ENCODE measurements at places on chromosomes 4 and X. TPM values are rescaled to one million over a fixed set of nuclear protein-coding genes. Genes with fewer than 3 reads are reported as not detected.
A peak's percentile ranks its signal among the peaks of the same experiment; 100 is the strongest.

- H3K4me1 ChIP-seq: peaks cover 4% of the 10 kb centered on the region
These were observed at the start of gene GALNTL6 for GRCh38 chr4:171812665-171813525. Gene GALNTL6 (plus strand): TSS chr4:171813404.

- no peak overlapping the region for H3K4me3 ChIP-seq
- no peaks in the 10 kb centered on the region for H3K36me3 ChIP-seq
- H3K27ac ChIP-seq: no peak overlapping the region
- H3K27me3 ChIP-seq: no peaks in the 10 kb centered on the region
- no peak for DNase-seq
These were observed 9.6 kb upstream of the PGRMC1 start for GRCh38 chrX:119226446-119226845.

DNA sequence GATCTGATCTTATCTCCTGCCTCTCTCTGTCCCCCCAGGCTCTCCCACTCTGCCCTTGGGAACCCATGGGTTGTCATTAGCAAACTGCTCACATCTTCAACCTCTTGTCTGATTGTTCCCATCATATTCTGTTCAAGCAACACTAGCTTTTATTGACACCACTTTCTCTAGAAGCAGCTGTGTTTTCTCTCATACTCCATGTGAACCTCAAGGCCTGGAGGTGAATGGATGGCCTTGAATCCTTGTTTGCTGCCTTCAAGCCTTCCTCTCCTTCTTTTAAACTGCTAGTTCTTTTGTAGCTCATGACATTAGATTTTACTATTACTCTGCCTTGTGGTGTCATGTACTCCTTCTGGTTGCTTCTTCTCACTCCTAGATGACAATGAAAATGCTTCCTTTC lies 149.5 kb upstream of the WDFY3 start:
- H3K27me3 ChIP-seq: no peaks in the 10 kb centered on the region
- H3K4me3 ChIP-seq: no peak overlapping the region
- H3K4me1 ChIP-seq: no peaks in the 10 kb centered on the region
- H3K36me3 ChIP-seq: no peaks in the 10 kb centered on the region
- no peak for DNase-seq

GRCh38 chr4:6497796-6498195 lies 25.4 kb upstream of the PPP2R2C start:
- H3K4me3 ChIP-seq: no peak overlapping the region
- H3K27me3 ChIP-seq: no peaks in the 10 kb centered on the region
- no peaks in the 10 kb centered on the region for H3K4me1 ChIP-seq
- no peak for DNase-seq

DNA sequence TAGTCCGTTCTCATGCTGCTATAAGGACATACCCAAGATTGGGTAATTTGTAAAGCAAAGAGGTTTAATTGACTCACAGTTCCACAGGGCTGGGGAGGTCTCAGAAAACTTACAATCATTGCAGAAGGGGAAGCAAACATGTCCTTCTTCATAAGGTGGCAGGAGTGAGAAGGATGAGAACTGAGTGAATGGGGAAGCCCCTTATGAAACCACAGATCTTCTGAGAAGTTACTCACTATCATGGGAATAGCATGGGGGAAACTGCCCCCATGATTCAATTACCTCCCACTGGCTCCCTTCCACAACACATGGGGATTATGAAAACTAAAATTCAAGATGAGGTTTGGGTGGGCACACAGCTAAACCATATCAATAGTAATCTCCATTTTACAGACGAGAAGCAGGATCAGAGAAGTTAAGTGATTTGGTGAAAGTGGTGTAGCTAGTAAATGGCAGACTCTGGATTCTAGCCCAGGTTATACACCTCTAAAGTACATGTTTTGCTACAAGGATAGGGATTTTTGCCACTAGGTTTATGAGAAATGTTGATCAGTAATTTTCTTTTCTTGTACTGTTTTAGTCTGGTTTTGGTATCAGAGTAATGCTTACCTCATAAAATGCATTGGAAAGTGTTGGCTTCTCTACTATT lies 47.3 kb upstream of the C1GALT1C1 start:
- no peaks in the 10 kb centered on the region for H3K4me1 ChIP-seq
- H3K27me3 ChIP-seq: no peaks in the 10 kb centered on the region
- H3K27ac ChIP-seq: no peak overlapping the region

DNA sequence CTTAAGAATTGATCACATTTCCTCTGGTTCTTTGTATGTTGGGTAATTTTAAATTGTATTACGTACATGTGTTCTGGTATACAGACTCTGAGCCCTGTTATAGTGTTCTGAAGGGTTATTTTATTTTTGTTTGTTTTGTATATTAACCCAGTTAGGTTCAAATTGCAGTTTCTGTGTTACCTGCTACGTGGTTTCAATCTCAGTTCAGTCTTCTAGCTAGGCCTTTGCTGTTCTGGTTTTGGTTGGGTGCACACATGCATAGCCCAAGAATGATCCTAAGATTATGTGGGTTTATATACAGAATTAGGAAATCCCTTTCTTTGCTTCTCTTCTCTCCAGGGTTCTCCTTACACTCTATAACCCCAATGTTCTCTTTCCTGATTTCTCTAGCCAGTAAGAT lies 161.0 kb downstream of the PPP1R2C start:
- no peak for DNase-seq
- H3K4me1 ChIP-seq: no peaks in the 10 kb centered on the region
- no peak overlapping the region for H3K4me3 ChIP-seq
- H3K27ac ChIP-seq: no peak overlapping the region
- no peaks in the 10 kb centered on the region for H3K27me3 ChIP-seq

- no peak overlapping the region for H3K4me3 ChIP-seq
- peaks cover under 1% of the 10 kb centered on the region for H3K4me1 ChIP-seq
- DNase-seq: no peak
- H3K27me3 ChIP-seq: no peaks in the 10 kb centered on the region
- peaks cover 23% of the 10 kb centered on the region for H3K36me3 ChIP-seq
These were observed 6.5 kb downstream of the PIGA start for GRCh38 chrX:15328821-15329220.

GRCh38 chr4:27048429-27049238 lies 188.0 kb downstream of the STIM2 start:
- H3K27me3 ChIP-seq: no peaks in the 10 kb centered on the region
- no peaks in the 10 kb centered on the region for H3K36me3 ChIP-seq
- H3K4me3 ChIP-seq: peak overlapping the region; percentile 46
- H3K27ac ChIP-seq: no peak overlapping the region
- H3K4me1 ChIP-seq: no peaks in the 10 kb centered on the region

The ADGRG4 gene
- not detected for total RNA-seq

The ARMCX1 gene
- total RNA-seq: 33.8 TPM

The GUCY1A1 gene
- 48.7 TPM for total RNA-seq

The PDHA2 gene
- total RNA-seq: not detected

The DGKK gene
- not detected for total RNA-seq

The RIPPLY1 gene
- not detected for total RNA-seq

The PNMA5 gene
- total RNA-seq: not detected

The HPGDS gene
- 0.38 TPM for total RNA-seq

All from heart left ventricle (tissue), 16 donors.